Activated naive CD8-positive, alpha-beta T cell treated with anti-CD3 and anti-CD28 coated beads, Interleukin-2, amount 10 ng/mL, durations not matched to agents 7 days and 5 days (primary cell): ENCODE measurements at places on chromosomes 16 and 17.

GRCh38 chr17:72136692-72137091 is 15.9 kb downstream of the SOX9 start:
- DNase-seq: no peak

DNA sequence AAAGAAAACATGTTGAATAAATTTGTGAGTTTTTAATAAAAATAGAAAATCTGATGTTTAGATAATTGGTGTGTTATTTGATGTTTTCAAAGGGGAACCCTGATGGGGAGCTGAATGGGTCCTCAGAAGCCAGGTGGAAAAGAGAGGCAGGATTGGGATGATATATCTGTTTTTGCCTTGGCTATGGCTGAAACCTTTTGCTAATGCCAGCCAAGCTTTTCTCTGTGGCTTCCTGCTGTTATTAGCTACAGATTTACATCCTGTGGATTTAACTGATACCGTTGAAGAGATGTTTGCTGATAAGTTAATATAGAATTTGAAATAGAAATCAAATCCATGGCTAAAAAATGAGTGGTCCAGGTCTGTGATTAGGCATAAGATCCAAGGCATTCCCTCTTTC is 4.2 kb upstream of the AATF start:
- DNase-seq: no peak

- peak; percentile 86 for DNase-seq
Measured at GRCh38 chr17:8965394-8966168, at the start of gene PIK3R5. TSS of gene PIK3R5 (minus strand) at chr17:8965707. CDS start at chr17:8911494, 54,213 bp downstream.

- peak; percentile 74 for DNase-seq
Measured at GRCh38 chr17:75404731-75405364, 630 bp downstream of the GRB2 start.

GRCh38 chr17:57630736-57631135 is 114.4 kb downstream of the CCDC182 start:
- DNase-seq: no peak

DNA sequence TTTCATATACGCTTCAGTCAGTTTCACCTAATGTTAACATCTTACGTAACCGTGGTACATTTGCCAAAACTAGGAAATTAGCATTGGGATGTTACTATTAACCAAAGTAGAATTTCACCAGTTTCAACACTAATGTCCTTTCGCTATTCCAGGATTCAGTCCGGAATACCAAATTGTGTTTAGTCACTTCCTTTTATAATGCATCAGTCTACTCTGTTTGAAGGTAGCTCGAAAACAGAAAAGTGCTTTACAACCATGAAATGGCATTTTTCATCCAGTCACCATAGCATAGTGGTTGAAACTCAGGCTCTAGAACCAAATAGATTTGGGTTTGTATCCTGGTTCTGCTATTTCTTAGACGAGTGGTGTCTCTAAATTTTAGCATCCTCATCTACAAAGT is 29.4 kb downstream of the AP2B1 start:
- DNase-seq: no peak

DNA sequence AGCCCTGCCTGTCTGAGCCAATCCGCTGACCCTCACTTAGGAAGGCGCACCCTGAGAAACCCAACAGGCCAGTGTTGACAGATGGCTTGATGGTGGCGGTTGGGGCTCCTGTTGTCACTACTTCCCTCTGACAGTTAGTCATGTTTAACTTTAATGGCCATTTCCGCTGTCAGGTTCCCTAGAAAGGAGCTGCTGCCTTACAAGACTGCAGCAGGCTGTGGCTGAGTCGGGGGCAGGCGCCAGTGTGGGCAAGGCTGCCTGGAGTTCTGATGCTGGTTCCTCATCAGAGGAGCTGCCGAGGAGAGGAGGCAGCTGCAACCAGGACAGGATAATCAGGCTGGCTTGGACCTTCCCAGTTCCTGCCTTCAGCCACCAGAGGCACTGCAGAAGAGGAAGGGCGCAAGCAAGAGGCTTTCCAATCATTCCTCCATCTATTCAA is 223.2 kb upstream of the DYNLRB2 start:
- DNase-seq: no peak

GRCh38 chr16:84758627-84759026 is 58.8 kb downstream of the USP10 start:
- DNase-seq: no peak

DNA sequence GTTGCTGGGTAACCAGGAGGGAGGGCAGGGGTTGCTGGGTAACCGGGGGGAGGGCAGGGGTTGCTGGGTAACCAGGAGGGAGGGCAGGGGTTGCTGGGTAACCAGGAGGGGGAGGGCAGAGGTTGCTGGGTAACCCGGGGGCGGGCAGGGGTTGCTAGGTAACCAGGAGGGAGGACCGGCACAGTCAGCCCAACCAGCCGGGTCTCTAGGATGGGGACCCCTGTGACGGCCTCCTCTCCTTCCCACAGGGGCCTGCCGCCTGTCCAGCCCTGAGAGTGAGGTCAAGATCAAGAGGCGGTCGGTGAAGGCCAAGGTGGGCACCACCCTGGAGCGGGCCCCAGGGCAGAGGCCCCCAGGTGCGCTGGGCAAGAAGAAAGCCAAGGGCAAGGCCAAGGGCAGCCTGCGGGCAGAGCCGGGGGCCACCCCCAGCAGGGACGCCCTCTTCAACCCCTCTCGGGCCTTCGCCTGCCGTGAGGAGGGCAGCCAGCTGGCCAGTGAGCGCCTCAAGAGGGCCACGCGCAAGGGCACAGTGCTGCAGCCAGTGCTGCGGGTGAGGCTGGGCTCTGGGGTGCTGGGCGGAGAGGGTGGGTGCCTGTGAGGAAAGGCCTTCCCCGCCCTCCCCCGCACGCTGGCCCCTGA is 54.6 kb downstream of the ACTG1 start:
- DNase-seq: no peak

DNA sequence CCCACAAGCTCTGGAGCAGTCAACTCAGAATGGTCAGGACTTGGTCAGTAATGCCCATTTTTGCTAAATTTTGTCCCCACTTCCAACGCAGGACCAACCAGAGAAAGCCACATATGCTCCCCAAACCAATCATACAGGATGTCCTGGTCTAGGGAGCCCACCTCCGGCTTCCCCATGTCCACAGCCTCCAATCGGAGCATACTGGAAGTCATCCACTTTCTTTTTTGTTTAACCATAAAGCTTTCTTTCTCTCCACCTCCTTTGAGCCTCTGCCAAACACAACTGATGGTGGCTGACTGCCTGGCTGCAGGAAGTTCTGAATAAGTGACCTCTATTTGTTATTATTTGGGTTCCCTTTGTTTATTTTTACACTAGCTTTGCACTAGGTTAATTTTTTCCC is 549.1 kb downstream of the WWOX start:
- DNase-seq: no peak

GRCh38 chr16:70381604-70382342 is 35.1 kb downstream of the DDX19A start:
- no peak for DNase-seq

DNA sequence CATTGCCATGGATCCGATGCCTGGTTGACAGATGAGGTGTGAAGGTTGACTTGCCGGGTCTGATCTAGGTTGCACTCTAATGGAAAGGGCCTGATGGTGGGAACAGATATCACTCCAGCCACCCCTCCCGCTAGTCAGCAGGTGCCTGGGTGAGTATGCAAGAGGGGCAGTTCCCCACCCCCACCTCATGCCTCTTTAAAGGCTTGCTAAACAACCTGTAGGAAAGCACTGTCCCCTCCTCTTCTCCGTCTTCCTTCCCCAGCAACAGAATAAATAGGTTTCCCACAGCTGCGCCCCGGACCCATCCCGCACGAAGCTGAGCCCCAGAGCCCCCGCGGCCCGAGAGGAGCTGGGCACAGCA is 746 bp upstream of the TMEM132E start:
- DNase-seq: no peak

- DNase-seq: no peak
Measured at GRCh38 chr16:24692854-24693253, 36.6 kb upstream of the TNRC6A start.

- DNase-seq: no peak
Measured at GRCh38 chr17:52606590-52606989, 448.1 kb upstream of the CA10 start.

GRCh38 chr17:789160-789840 is 7.1 kb downstream of the MRM3 start:
- DNase-seq: no peak
